ENCODE measurements at places on chromosomes 16 and 17.

- no peak for DNase-seq
Observed at GRCh38 chr17:48426019-48426665, 3.9 kb downstream of the SKAP1 start.

GRCh38 chr17:46027048-46027975, 28.3 kb downstream of the STH start:
- no peak for DNase-seq

DNA sequence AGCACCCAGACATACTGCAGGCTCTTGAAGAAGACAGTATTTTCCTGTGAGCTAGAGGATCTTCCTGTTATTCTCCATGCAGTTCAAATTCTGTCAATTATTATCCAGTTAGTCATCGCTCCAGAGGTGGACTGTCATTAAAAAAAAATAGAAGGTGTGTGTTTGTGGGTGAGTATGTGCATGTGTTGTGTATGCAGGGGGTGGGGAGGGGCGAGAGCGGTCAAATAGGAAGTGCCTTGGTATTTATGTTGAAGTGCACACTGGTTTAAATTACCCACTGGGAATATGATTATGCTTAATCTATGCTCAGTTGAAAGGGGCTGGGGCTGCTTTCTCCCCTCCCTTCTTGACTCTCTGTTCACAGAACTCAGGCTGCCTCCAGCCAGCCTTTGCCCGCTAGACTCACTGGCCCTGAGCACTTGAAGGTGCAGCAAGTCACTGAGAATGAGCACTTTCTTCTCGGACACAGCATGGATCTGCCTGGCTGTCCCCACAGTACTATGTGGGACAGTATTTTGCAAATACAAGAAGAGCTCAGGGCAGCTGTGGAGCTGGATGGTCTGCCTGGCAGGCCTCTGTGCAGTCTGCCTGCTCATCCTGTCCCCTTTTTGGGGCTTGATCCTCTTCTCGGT, at the start of gene HSD17B2:
TSS of gene HSD17B2 (plus strand) at position 273 of the 632 bp plus-strand sequence. CDS start at position 445, 172 bp downstream.
- DNase-seq: peak; percentile 29

GRCh38 chr16:54911079-54911478, 19.6 kb upstream of the IRX5 start:
- no peak for DNase-seq

GRCh38 chr16:17668386-17668785, 197.6 kb upstream of the XYLT1 start:
- no peak for DNase-seq
